ENCODE measurements at places on chromosomes 7 and 10. TPM values are rescaled to one million over a fixed set of nuclear protein-coding genes. Genes with fewer than 3 reads are reported as not detected.

Gene CLDN15
- total RNA-seq, result 6.4 TPM

Gene GNGT1
- total RNA-seq, result not detected

Gene AUTS2
- total RNA-seq, result 95.3 TPM

Gene CHST3
- 7.2 TPM for total RNA-seq

Gene HOGA1
- 0.62 TPM for total RNA-seq

Gene LIPF
- not detected for total RNA-seq

Gene GLI3
- total RNA-seq, result 4.1 TPM

Gene SLC16A12
- 4.1 TPM for total RNA-seq

Gene TSPAN13
- total RNA-seq, result 91.9 TPM

Gene MSMB
- total RNA-seq, result not detected

Measured in occipital lobe (tissue), 3 donors.